ENCODE measurements at places on chromosomes 12 and 14.

- DNase-seq: no peak
These were observed 79.4 kb downstream of the C12orf75 start for GRCh38 chr12:105409801-105410471.

DNA sequence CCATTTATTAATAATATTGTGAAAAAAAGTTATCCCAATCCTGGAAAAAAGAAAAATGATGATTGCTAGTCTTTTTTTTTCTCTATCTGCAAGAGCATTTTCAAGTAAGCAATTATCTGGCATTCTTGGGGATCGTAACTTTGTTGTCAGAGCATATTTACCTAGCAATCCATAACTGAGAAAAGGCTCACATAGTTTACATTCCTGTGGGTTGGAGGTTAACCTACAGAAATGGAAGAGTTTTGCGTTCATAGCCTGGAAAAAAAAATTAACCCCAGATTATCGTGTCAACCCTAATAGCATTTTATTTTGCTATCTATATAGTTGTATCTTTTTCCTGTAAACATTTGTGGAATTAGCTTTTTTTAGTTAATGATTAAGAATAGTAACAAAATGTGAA lies 292.3 kb downstream of the DAD1 start:
- DNase-seq: no peak

- no peak for DNase-seq
These were observed 75.3 kb downstream of the ACACB start for GRCh38 chr12:109191621-109192250.

DNA sequence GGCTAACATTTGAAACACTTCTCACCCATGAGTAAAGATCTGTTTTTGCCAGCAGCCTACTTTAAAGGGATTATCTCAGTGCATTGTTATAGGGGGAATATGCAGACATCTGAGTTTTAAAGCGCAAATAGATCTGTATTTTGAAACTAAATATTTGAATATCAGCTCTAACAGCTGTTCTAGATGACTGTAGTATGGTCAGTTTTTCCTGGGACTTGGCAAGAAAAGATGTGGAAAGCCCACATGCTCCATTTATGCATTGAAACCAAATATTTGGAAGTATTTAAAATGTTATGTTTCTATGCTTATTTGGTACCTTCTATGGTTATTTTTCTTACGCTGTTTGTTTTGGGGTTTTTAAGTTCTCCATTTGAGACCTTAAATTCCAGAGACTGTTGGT lies 41.7 kb downstream of the RIC8B start:
- DNase-seq: no peak

DNA sequence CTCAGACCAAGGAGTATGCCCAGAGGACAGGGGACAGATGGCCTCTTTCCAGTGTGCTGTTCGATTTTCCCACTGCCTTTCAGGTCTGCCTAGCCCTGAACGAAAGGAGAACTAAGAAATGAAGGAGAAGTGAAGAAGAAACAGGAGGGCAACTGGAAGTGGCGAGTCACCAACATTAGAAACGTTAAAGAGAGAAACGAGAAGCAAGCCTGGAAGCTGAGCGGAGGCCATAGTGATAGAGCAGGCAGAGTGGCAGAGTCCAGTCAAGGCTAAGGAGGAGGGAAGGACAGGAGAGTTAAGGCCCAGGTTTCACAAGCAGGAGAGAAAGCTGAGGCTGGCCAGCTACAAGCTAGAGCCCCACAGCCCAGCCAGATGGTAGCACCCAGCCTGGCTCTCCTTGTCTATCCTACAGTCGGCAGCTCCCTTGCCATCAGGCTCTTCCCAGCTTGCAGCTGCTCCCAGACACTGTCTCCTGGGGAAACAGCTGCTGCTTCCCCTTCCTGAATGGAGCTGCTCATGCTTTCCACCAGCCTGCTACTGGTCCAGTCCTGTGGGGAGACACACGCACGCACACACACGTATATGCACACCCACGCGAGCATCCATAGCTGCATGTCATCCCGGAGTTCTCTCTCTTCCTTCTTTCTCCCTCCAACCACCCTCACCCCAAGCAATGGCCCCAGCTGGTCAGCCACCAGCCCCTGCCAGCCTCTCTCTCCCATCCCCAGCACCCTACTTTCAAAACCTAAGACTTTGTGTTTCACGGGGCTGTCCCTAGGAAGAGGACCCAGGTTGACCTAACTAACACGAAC lies 139.7 kb upstream of the CCND2 start:
- DNase-seq: no peak

- DNase-seq: no peak
These were observed 124.2 kb downstream of the TTC7B start for GRCh38 chr14:90692061-90692460.

- DNase-seq: no peak
These were observed 438.9 kb downstream of the NAV3 start for GRCh38 chr12:78269620-78270019.

DNA sequence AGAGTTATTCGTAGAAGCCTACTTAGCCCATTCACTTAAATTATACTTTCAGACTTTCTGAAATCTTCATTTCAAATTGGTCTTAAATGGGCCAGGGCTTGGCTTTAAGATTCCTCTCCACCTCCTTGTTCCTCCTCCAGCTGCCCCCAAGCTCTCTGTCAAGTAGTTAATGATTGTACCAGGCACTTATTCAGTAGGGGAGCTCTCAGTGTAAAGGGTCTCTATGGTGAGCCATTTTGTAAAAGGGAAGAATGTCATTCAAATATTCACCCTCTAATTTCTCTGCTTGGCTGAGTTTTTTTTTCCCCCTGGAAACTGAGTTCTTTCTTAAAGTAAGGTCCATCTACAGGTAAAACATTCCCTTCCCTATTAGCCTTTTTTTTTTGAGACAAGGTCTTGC lies 96.6 kb downstream of the SUDS3 start:
- DNase-seq: no peak

DNA sequence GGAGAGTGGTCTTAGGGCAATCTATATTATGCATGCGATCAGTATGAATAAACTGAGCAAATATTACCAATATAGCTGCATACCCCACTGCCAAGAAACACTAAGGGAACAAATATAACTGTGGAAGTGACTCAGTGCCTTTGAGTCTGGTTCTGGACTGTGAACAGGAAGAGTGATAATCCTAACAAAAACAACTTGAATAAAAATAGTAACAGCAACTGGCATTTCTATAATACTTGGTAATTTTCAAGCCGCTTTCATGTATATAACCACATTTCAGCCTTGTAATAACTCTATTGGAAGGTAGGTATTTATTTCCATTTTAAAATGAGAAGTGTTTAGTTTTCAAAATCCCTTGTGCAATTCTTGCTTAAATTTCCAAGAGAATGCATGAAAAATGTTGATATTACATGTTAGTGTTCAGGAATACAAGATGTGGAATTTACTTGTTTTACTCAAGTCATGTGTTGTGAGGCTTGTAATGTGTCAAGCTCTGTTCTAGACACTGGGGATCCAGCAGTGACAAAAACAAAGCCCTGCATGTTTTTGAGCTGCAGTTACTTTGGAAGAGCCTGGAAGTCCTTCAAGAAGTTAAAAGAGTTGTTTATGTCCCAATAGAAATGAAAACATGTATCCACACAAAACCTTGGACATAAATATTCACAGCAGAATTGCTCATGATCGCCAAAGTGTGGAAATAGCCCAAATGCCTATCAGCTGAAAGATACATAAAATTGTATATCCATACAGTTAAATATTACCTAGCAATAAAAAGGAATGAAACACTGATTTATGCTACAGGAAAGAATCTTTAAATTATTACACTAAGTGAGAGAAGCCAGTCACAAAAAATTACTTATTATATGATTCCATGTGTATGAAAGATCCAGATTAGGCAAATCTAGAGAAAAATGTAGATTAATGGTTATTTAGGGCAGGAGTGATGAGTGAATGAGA lies 338.1 kb upstream of the TMEM132C start:
- no peak for DNase-seq

DNA sequence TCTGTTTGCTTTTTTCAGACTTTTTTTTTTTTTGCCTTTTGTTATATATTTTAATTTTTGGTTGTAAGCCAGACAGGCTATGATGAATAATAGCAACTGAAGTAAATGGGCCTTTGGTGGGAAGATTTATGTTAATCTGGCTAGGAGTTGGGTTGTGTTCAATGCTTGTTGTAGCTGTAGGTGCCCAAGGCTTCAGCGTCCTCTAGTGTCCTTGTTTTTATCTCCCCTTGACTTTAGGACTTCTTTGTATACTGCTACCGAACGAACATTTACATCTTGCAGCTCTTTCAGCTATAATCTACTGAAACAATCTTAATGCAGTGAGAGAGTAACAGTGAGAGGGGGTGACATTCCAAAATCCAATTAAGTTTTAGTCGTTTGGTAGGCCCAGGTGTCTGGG lies 848.4 kb upstream of the FBXO33 start:
- DNase-seq: no peak

DNA sequence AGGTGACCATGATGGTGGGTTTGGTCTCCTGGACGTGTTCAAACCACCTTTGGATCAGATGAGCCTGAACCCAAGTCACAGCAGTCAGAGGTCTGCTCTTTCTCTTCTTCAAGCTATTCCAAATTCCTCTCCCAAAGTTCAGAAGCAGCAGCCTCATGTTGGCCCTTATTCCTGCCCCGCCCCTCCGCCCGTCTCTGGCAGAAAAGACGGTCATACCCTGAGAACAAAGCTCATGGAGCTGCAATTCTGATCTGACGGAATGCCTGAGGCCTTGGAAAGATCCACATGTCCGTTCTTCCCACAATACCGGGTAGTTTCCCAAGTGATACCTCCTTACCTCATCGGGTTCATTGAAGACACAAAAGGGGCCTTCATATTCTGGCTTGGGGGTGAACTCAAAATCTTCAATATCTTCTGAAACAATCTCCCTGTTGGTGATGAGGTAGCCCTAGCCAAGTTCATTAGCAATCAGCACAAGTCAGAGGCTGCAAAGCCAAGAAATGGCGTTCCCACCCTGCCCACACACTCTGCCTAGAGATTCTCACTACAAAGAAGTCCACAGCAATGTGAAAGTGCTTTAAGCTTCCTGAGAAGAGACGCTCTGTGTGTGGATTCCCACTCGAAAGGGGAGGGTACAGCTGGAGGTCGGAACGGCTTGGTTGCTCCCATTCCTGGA lies 11.2 kb downstream of the POLE start:
- no peak for DNase-seq

DNA sequence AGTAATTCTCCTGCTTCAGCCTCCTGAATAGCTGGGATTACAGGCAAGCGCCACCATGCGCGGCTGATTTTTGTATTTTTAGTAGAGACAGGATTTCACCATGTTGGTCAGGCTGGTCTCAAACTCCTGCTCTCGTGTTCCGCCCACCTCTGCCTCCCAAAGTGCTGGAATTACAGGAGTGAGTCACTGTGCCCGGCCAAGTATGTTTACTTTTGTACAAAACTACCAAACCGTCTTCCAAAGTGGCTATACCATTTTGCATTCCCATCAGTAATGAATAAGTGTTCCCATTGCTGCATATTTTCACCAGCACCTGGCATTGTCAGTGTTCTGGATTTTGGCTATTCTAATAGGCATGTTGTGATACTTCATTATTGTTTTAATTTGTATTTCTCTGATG lies 8.4 kb upstream of the KRT6A start:
- DNase-seq: no peak

DNA sequence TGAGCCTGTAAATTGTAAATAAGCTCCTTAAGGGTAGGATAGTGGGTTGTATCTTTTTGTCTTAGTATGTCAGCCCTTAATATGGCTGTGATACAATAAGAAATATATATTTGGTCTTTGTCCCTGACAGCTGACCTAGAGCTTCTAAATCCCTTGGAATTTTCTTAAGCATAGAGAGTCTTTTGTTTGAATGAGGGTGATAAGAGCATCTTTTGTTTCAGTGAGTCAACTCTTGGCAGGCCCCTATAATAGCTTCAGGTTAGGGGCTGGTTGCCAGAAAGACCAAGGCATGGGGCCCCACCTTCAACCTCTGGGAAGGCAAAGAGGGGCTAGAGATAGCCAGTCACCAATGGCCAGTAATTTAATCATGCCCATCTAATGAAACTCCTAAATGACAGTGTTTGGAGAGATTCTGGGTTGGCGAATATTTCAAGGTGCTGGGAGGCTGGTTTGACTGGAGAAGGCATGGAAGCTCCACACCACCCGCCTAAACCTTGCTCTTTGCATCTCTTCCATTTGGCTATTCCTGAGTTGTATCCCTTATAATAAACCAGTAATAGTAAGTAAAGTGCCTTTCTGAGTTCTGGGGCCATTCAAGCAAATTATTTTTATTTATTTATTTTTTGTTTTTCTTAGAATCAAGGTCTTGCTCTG lies 10.5 kb downstream of the PALS1 start:
- DNase-seq: no peak

GRCh38 chr12:88952562-88952942 lies 372.3 kb upstream of the KITLG start:
- DNase-seq: no peak

DNA sequence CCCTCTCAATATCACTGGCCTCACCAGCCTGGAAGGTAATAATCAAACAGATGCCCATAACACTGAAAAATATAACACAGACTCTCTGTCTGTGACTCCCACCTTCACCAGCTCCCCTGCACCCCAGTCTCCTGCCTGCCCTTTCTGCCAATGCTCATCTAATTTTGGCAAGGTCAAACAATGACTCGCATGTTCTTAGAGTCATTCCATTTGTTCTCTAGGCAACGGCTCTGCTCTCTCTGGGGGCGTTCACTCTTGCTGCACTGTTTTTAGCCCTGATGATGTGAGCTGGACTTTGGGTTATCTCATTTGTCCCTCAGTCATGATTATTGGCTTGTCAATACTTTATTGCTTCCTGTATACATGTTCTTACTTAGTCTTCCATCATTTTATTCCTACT lies 691.8 kb downstream of the FLRT2 start:
- no peak for DNase-seq

DNA sequence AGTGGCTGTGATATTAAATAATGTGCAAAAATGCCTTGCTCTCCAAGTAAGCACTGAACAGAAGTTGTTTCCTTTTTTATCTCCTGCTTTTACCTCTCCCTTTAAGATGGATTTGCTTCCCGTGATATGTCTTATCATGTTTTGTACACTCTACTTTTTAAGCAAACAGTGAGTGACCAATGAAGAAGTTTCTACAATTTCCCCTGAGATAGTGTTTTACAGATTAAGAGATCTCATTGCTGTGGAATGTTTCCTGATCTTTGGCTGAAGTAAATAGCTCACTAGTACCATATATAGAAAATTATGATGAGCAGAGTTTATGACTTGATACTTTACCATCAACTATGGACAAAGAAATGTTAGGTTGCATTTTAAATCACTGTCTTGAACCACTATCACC lies 184.8 kb upstream of the PDE3A start:
- DNase-seq: no peak

- DNase-seq: no peak
These were observed 871 bp upstream of the KRT83 start for GRCh38 chr12:52322069-52322468.

DNA sequence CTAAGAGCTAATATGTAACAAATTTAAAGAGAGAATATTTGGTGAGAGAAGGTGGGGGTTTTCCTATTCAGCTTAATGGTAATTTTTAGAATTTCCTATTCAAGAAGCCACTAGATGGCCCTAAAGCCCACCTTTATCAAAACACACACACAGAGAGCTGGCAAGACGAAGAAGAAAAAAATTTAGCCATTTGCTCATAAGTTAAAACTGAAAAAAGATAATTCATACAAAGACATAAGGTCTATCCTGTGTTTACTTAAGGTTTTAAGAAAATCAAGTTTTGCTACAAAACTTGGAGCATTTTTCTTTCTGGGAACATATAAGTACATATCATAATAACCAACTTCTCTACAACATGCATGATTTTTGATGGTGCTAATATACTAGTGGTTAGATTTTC lies 46.8 kb upstream of the PCED1B start:
- DNase-seq: no peak
